ENCODE measurements at places on chromosomes 7 and 10.

GRCh38 chr7:77783111-77783510 is 15.1 kb downstream of the TMEM60 start:
- no peak overlapping the region for H3K4me3 ChIP-seq
- H3K27ac ChIP-seq, result no peak overlapping the region
- peaks cover 6% of the 10 kb centered on the region for H3K36me3 ChIP-seq
- H3K4me1 ChIP-seq, result no peaks in the 10 kb centered on the region

- H3K4me1 ChIP-seq, result no peaks in the 10 kb centered on the region
- no peak overlapping the region for H3K27ac ChIP-seq
- H3K27me3 ChIP-seq, result no peaks in the 10 kb centered on the region
- no peak overlapping the region for H3K4me3 ChIP-seq
- no peaks in the 10 kb centered on the region for H3K36me3 ChIP-seq
Measured at GRCh38 chr7:12469568-12469967, 65.9 kb upstream of the VWDE start.

- no peaks in the 10 kb centered on the region for H3K4me1 ChIP-seq
- H3K36me3 ChIP-seq, result no peaks in the 10 kb centered on the region
- H3K27ac ChIP-seq, result no peak overlapping the region
- no peaks in the 10 kb centered on the region for H3K27me3 ChIP-seq
- no peak for DNase-seq
Measured at GRCh38 chr7:102721-103120, 89.7 kb upstream of the FAM20C start.

- no peaks in the 10 kb centered on the region for H3K4me1 ChIP-seq
- no peak overlapping the region for H3K27ac ChIP-seq
- H3K36me3 ChIP-seq, result no peaks in the 10 kb centered on the region
- H3K4me3 ChIP-seq, result no peak overlapping the region
- DNase-seq, result no peak
- no peaks in the 10 kb centered on the region for H3K27me3 ChIP-seq
Measured at GRCh38 chr7:37119296-37119860, 329.3 kb downstream of the ELMO1 start.

GRCh38 chr10:130747356-130747755 is 564.2 kb downstream of the TCERG1L start:
- no peak overlapping the region for H3K27ac ChIP-seq
- H3K27me3 ChIP-seq, result no peaks in the 10 kb centered on the region
- H3K4me3 ChIP-seq, result no peak overlapping the region
- no peaks in the 10 kb centered on the region for H3K36me3 ChIP-seq
- DNase-seq, result no peak

DNA sequence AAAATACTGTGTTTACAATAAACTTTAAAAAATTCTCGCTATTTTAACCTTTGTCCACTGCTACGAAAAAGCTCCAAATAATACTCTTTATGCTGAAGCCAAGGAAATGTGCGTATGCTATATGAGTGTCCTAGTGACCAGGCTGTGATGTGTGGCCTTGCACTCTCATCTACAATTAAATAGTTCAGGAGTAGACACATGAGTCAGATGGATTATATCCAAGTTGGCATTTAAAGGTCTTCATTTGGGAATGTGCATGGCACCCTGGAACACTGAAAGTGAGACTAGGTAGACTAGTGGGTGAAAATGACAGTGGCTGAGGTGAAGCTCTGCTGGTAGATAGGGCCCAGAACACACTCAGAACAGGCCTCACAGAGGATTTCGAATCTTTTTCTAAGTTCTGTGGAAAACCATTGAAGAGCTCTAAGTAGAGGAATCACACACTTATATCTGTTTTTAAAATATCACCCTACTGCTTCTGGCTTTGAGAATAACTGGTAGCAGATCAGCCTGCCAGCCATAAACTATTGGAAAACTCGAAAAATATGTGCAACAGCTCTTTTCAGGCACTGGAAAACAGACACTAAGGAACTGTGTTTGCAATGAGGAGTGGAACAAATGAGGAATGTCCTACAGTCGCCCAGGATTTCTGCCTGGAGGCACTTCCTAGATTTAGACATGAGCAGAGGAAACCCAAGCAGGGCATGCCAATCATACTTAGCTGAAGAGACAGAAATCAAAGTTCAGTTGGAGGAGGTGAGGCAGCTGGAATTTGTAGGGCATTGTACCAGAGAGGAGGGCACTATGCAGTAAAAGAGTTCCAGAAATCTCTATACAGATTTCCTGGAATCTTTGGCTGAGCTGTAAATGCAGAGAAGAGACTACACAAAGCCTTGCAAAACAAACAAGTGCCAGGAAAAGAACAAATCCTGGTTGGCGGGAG is 603.8 kb upstream of the LRRTM3 start:
- no peaks in the 10 kb centered on the region for H3K4me1 ChIP-seq
- no peaks in the 10 kb centered on the region for H3K27me3 ChIP-seq
- no peak for DNase-seq
- no peak overlapping the region for H3K4me3 ChIP-seq

- no peaks in the 10 kb centered on the region for H3K36me3 ChIP-seq
- peaks cover 7% of the 10 kb centered on the region for H3K4me1 ChIP-seq
- no peaks in the 10 kb centered on the region for H3K27me3 ChIP-seq
- H3K4me3 ChIP-seq, result no peak overlapping the region
Measured at GRCh38 chr10:5441106-5441505, 28.7 kb downstream of the NET1 start.

DNA sequence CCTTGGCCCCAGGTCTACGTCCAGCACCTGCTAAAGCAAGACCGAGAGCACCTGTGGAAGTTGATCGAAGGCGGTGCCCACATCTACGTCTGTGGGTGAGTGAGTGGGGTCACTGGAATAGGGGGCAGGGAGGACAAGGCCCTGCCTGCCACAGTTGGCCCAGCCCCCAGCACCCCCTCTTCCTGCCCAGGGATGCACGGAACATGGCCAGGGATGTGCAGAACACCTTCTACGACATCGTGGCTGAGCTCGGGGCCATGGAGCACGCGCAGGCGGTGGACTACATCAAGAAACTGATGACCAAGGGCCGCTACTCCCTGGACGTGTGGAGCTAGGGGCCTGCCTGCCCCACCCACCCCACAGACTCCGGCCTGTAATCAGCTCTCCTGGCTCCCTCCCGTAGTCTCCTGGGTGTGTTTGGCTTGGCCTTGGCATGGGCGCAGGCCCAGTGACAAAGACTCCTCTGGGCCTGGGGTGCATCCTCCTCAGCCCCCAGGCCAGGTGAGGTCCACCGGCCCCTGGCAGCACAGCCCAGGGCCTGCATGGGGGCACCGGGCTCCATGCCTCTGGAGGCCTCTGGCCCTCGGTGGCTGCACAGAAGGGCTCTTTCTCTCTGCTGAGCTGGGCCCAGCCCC is 8.1 kb downstream of the TMEM120A start:
- H3K4me1 ChIP-seq, result peaks cover 15% of the 10 kb centered on the region
- no peak overlapping the region for H3K4me3 ChIP-seq
- peaks cover 44% of the 10 kb centered on the region for H3K36me3 ChIP-seq
- H3K27me3 ChIP-seq, result no peaks in the 10 kb centered on the region
- no peak overlapping the region for H3K27ac ChIP-seq

DNA sequence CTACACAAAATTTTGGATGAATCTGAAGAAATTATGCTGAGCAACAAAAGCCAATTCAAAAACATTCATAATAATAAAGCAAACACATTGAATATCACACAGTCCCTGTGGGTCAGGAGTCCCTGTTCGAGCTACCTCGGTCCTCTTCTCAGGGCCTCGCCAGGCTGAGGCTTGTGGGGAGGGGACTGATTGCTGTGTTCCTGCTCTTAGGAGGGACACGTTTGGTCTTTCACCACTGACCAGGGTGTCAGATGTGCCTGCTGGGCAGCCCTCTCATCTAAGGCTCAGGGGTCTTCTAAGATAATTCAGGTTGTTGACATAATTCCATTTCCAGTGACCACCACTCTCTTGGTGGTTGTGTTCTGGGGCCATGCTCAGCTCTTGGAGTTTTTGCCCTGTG is 233.8 kb upstream of the PPP2R2D start:
- no peak overlapping the region for H3K4me3 ChIP-seq
- no peaks in the 10 kb centered on the region for H3K27me3 ChIP-seq

GRCh38 chr7:68717176-68717575 is 881.1 kb upstream of the AUTS2 start:
- no peak for DNase-seq
- no peaks in the 10 kb centered on the region for H3K36me3 ChIP-seq
- no peak overlapping the region for H3K4me3 ChIP-seq
- H3K27ac ChIP-seq, result no peak overlapping the region
- no peaks in the 10 kb centered on the region for H3K27me3 ChIP-seq
- H3K4me1 ChIP-seq, result no peaks in the 10 kb centered on the region

- H3K36me3 ChIP-seq, result no peaks in the 10 kb centered on the region
- no peaks in the 10 kb centered on the region for H3K4me1 ChIP-seq
- H3K27me3 ChIP-seq, result no peaks in the 10 kb centered on the region
Measured at GRCh38 chr10:1935912-1936311, 198.6 kb upstream of the ADARB2 start.

GRCh38 chr10:116082762-116083161 is 190.2 kb downstream of the GFRA1 start:
- no peaks in the 10 kb centered on the region for H3K4me1 ChIP-seq
- no peaks in the 10 kb centered on the region for H3K27me3 ChIP-seq
- H3K27ac ChIP-seq, result no peak overlapping the region
- H3K36me3 ChIP-seq, result no peaks in the 10 kb centered on the region

DNA sequence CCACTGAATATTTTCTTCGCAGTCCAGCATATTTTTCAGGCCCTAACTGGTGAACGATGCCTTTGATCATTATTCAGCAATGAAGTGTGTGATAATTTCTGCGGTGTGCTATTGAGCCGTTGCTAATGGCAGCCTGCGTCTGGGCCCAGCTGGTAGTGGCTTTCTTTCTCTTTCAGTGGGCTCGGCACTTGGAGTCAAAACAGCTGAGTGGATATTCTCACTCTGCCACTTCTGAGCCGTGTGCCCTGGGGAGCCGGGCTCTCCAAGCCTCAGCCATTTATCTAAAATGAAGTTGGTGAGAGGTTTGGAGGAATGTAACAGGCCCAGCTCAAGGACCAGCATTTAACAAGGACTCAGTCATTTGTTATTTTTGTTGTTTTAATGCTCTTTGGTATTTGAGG is 87.5 kb upstream of the IFRD1 start:
- no peaks in the 10 kb centered on the region for H3K27me3 ChIP-seq
- no peaks in the 10 kb centered on the region for H3K36me3 ChIP-seq
- no peaks in the 10 kb centered on the region for H3K4me1 ChIP-seq
- no peak for DNase-seq

DNA sequence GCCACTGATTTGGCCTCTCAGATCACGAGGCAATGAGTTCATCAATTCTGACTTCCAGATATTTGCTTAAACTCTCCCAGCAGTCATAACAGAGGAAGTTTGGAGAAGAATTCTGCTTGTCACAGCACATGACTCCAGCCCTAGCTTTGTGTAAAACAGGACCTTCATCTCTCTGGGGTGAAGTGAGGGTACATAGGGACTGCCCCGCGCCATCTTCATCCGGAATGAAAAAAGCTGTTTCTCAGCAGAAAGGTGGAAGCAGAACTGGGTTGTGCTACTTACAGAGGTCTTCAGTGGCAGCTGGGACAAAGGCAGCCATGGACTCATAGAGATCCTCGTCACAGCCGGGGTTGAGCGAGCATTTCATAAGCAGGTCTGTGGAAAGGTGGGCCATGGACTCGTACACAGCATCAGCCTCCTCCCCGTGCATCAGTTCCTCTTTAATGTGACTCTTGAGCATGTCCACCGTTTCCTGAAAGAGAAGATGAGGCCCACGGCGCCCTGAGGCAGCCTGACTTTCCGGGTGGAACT is 58.4 kb upstream of the TM9SF3 start:
- H3K36me3 ChIP-seq, result no peaks in the 10 kb centered on the region
- peak overlapping the region; percentile 58 for H3K27ac ChIP-seq
- H3K27me3 ChIP-seq, result no peaks in the 10 kb centered on the region
- H3K4me3 ChIP-seq, result no peak overlapping the region
- peaks cover 4% of the 10 kb centered on the region for H3K4me1 ChIP-seq

GRCh38 chr7:127792528-127793342 is 140.7 kb downstream of the SND1 start:
- no peaks in the 10 kb centered on the region for H3K36me3 ChIP-seq
- DNase-seq, result peak; percentile 48
- H3K4me1 ChIP-seq, result peaks cover 25% of the 10 kb centered on the region
- no peak overlapping the region for H3K4me3 ChIP-seq

DNA sequence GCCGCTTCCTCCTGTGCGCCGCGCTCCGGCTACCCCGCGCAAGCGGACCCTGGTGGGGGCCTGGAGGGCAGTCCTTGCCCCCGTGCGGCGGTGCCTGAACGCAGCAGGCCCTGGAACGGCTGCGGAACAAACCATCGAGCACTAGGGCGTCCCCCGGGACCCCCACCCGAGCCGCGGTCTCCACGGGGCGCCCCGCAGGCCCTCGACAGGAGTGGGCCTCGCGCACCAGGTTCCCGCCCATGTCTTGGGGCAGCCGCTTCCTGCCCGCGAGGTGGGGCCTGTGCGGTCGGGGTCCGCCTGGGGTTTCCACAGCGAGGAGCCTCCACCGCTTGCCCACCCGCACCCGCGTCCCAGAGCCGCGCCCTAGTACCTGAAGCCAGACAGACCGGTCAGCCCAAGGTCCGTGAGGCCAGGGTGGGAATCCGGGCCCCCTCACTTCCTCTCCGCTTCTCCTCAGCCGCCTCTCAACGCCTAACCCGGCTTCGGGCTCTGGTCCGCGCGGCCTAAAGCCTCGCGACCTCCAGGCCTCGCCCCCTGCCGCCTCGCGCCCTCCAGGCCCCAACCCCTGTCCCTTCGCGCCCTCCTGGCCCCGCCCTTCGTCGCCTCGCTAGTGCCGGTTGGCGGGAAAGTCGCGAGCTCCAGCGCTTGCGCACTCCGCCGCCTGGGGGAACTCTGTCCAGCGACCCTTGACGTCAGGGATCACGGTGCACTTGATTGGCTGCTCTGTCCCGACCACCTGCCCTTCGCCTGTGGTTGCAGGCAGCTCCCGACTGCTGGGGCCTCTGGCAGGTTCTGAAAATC is 7.0 kb upstream of the GBX1 start:
- H3K27me3 ChIP-seq, result no peaks in the 10 kb centered on the region
- DNase-seq, result peak; percentile 89
- H3K4me3 ChIP-seq, result no peak overlapping the region

GRCh38 chr7:39240864-39241263 is 263.2 kb downstream of the POU6F2 start:
- no peak overlapping the region for H3K4me3 ChIP-seq
- no peaks in the 10 kb centered on the region for H3K4me1 ChIP-seq
- no peaks in the 10 kb centered on the region for H3K27me3 ChIP-seq
- H3K36me3 ChIP-seq, result no peaks in the 10 kb centered on the region

GRCh38 chr7:103711413-103711812 is 265.4 kb upstream of the SLC26A5 start:
- no peak overlapping the region for H3K27ac ChIP-seq
- no peaks in the 10 kb centered on the region for H3K36me3 ChIP-seq
- no peaks in the 10 kb centered on the region for H3K4me1 ChIP-seq

GRCh38 chr10:12241810-12242529 is 46.0 kb downstream of the CDC123 start:
- H3K4me3 ChIP-seq, result no peak overlapping the region
- H3K27me3 ChIP-seq, result no peaks in the 10 kb centered on the region
- peaks cover 33% of the 10 kb centered on the region for H3K36me3 ChIP-seq
- no peak for DNase-seq
- peak overlapping the region; percentile 75 for H3K27ac ChIP-seq

GRCh38 chr7:131003634-131004033 is 269.6 kb upstream of the KLF14 start:
- H3K4me3 ChIP-seq, result no peak overlapping the region
- peaks cover 45% of the 10 kb centered on the region for H3K4me1 ChIP-seq
- no peak for DNase-seq
- no peaks in the 10 kb centered on the region for H3K27me3 ChIP-seq
- H3K27ac ChIP-seq, result no peak overlapping the region

- no peak overlapping the region for H3K27ac ChIP-seq
- DNase-seq, result no peak
- H3K27me3 ChIP-seq, result no peaks in the 10 kb centered on the region
Measured at GRCh38 chr10:116907245-116907987, 58.1 kb downstream of the ENO4 start.

GRCh38 chr10:129048513-129048912 is 418.5 kb upstream of the MGMT start:
- no peaks in the 10 kb centered on the region for H3K36me3 ChIP-seq
- no peak overlapping the region for H3K27ac ChIP-seq
- H3K4me3 ChIP-seq, result no peak overlapping the region
- DNase-seq, result no peak
- no peaks in the 10 kb centered on the region for H3K27me3 ChIP-seq
